Cerebellum (tissue), 4 donors: ENCODE measurements at places on chromosomes 7 and 10. TPM values are rescaled to one million over a fixed set of nuclear protein-coding genes. Genes with fewer than 3 reads are reported as not detected.
A peak's percentile ranks its signal among the peaks of the same experiment; 100 is the strongest.

Gene CDK14
- total RNA-seq, result 85.8 TPM

Gene SPDYE2
- not detected for total RNA-seq

Gene ERLIN1
- total RNA-seq, result 17.8 TPM

Gene TEX36
- not detected for total RNA-seq

Gene ZPBP
- total RNA-seq, result not detected

Gene OPN4
- not detected for total RNA-seq

Gene BTBD16
- not detected for total RNA-seq

Gene IL2RA
- total RNA-seq, result not detected

Gene USP6NL
- total RNA-seq, result 26.0 TPM

Gene FBXW4
- total RNA-seq, result 40.1 TPM

Gene BAIAP2L1
- total RNA-seq, result 1.3 TPM

Gene AOAH
- total RNA-seq, result 3.4 TPM

- DNase-seq, result no peak
Observed at GRCh38 chr10:77836299-77836820, 90.2 kb downstream of the DLG5 start.

GRCh38 chr10:59372543-59372942, 10.2 kb upstream of the FAM13C start:
- DNase-seq, result no peak

- no peak for DNase-seq
Observed at GRCh38 chr7:135205850-135206249, 5.5 kb downstream of the WDR91 start.

GRCh38 chr10:127310430-127310829, 114.0 kb upstream of the INSYN2A start:
- DNase-seq, result no peak

- no peak for DNase-seq
Observed at GRCh38 chr7:112649560-112649959, 140.6 kb downstream of the TMEM168 start.

- peak; percentile 19 for DNase-seq
Observed at GRCh38 chr10:29386342-29386999, 97.6 kb downstream of the LYZL1 start.

DNA sequence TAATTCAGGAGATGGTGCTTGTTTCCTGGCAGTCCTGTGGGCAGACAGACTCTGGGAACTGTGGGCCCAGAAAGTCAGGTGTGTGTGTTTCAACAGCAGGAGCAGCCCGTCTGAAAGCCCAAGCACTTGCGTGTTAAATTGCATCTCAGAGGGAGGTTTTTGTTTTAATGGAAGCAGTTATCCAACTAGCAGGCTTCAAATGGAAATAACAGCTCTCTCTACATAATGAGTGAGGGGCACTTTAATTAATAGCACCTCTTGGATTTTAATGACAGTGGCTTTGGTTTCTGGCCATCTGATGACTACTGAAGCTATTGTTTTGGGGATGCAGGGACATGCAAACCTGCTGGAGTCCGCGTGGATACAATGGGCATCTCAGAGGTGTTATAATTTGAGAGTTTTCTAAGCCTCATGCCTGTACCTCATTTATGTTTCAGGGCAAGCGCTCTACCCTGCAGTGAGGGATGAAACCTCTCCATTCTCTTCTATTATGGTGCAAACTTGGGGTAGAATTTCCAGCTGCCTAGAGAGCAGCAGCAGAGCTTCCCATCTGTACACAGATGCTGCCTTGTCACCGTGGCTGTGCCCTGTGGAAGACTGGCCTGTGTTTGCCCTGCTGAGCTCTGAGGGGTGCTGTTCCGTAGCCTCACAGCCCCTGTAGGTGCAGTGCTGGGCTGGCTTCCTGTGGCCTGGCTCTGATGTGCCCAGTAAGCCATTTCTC, 206.6 kb upstream of the GPR26 start:
- DNase-seq, result no peak

DNA sequence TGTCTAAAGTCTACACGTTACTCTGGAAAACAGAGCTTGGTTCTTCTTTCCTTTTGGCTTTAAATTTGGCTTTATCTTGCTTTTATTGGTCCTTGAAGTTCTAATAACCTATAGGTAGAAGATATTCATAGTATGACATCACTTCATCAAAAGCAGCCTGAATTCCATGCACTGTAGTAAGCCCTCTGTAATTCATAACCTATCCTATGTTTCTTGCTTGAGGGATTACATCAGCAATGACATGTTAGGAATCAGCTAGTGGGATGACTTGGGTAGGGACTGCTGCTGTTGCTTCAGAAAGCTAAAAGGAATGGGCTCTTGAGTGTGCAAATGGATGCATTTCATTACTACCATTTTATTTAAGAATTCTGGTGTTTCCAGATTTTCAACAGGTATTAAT, 184.9 kb downstream of the PTEN start:
- DNase-seq, result no peak

- DNase-seq, result no peak
Observed at GRCh38 chr7:35544028-35544742, 150.8 kb downstream of the HERPUD2 start.

DNA sequence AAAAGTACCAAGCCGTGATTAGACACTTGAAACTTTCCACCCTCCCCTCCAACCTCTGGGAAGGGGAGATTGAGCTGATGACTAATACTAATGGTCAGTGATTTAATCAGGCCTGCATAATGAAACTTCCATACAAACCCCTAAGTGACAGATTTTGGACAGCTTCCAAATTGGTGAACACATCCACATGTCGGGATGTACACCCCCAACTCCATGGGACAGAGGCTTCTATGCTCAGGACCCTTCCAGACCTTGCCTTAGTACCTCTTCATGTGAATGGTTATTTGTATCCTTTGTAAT, 4.8 kb downstream of the NUB1 start:
- no peak for DNase-seq

- no peak for DNase-seq
Observed at GRCh38 chr10:86055928-86056327, 310.7 kb downstream of the GRID1 start.

DNA sequence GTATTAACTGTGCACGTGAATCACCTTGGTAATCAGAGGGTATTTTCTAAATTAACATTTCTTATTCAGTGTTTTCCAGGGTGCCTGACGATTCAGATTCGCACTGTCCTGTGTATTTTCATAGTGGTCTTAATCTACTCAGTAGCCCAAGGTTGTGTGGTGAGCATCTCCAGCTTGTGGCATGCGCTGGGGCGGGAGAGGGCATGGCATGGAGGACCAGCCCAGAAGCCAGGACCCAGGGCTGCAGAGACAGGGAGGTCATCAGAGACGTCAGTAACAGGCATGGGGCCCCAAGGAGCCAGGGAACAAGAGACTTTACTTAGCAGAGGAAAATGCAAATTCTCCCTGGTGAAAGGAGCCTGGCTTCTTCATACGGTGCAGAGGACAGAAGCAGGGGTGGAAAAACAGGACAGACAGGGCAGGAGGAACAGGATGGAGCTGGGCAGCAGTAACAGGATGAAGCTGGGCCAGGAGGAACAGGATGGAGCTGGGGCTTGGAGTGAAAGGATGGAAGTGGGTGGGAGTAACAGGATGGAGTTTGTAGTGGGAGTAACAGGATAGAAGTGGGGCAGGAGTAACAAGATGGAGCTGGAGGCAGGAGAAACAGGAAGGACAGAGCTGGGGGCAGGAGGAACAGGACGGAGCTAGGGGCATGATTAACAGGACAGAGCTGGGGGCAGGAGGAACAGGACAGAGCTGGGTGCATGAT, 110.9 kb downstream of the ADCY1 start:
- DNase-seq, result no peak

GRCh38 chr7:139451638-139452037, 31.8 kb downstream of the KLRG2 start:
- DNase-seq, result no peak

DNA sequence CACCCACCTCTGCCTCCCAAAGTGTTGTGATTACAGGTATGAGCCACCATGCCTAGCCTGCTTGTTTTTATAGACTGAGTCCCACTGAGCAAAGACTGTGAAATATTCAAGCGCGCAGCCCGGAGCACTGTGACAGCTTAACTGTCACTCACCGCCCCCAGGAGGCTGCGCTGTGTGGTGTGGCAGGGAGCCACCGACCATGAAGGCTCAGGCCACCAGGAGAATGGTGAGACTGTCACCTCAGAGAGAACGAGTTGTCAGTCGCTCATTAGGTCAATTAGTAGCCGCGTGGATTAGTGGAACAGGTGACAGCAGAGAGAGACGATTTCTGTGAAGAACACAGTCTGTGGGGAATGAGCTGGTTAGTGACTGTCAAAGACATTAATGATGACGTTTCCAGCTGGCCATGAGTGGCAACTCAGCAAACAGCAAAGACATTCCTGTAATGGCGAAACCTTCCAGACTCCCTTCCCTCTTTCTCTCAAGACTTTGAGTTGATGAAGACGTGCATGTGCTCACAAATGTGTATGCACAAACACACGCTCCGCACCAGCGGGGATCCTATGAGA, 64.5 kb downstream of the CYCS start:
- no peak for DNase-seq

DNA sequence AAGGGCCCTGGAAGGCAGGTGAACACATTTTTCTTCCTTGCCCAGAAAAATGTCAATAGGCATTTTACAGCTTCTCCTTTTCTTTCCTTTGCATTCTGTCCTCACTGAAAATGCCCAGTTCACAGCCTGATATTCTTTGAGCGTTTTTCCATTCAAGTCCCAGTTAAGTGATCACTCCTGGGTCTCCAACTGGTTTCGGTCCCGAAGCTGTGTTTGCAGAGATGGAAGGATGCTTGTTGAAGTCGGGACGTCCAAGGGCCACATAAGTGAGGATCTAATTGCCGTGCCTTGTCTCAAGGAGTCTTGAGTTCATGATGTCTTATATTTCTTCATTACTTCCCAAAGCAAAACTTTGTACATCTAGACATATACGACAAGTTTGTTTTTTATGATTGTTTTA, 208.7 kb upstream of the PRKCQ start:
- no peak for DNase-seq

DNA sequence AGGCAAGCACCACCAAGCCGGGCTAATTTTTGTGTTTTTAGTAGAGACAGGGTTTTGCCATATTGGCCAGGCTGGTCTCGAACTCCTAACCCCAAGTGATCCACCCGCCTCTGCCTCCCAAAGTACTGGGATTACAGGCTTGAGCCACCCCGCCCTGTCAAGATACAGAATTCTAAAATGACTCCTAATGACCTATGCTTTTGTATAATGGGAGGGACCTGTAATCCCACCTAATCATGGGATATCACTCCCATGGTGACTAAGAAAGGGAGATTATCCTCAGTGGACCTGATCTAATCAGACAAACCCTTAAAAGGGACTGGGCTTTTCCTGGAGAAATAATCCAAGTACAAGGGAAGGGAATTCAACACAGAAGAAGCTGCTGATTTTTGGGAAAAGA, 28.8 kb downstream of the SAMD8 start:
- DNase-seq, result no peak

DNA sequence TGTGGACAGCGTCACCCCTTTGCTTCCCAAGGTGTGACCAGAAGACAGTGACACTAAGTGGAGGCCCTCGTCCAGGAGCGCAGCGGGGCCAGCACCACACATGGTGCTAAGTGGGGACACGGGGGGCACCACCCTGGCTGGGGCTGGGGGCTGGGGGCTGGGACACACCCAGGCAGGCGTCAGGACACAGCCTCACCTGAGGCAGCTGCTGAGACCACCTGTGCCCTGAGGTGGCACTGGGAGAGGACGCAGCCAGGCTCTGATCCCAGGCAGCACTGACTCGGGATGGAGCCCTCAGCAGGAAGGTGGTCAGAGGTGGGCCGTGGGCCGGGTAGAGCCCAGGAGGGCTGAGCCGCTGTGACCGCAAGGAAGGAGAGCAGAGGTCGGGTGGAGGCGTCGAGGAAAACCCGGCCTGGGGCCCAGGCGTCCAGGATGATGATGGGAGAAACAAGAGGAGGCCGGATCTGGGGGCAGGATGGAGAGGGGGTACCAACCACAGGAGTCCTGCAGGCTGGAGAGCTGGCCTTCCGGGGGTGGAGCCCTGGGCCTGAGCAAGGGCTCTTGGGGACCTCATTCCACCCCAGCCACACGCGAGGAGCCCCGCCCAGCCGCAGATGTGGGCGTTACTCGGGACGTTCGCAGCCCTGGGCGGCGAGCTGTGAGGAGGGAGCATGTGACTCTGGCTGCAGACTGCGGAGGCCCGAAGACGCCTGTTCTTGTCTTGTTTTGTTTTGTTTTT, 22.5 kb downstream of the LRRC27 start:
- no peak for DNase-seq

DNA sequence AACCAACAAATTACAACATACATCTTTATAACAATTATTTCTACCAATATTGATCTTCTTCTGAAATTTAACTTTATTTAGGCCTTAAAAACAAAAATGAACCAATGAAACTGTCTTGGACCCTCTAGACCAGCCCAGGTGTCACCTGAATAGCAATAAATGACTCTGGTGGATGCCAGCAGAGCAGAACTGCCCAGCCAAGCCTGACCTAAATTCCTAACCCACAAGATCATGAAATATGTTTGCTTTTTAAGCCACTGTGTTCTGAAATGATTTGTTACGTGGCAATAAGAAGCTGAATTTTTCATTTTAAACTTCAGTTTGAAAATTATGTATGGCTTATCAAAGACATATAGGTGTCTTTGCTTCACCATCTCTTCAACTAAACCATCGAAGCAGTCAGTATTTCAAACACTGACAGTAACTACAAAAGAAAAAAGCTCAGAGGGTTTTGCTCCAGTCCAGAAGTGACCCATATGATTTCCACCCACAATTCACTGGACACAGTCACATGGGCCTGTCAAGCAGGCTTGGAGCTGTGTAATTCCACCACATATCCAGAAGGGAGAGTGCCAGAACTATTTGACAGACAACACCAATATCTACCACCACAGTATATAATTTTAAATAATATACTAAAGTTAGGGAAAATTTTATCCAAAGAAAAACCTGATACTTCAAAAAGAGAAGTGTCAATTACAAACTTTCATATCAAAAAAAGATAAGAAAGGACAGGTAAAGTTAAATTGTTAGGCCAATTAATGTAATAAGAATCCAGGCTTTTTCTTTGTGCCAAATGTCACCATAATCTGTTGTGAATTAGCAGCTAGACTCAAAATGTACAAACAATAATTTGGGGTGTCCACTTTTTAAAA, 94.5 kb downstream of the KMT2C start:
- peak; percentile 15 for DNase-seq

DNA sequence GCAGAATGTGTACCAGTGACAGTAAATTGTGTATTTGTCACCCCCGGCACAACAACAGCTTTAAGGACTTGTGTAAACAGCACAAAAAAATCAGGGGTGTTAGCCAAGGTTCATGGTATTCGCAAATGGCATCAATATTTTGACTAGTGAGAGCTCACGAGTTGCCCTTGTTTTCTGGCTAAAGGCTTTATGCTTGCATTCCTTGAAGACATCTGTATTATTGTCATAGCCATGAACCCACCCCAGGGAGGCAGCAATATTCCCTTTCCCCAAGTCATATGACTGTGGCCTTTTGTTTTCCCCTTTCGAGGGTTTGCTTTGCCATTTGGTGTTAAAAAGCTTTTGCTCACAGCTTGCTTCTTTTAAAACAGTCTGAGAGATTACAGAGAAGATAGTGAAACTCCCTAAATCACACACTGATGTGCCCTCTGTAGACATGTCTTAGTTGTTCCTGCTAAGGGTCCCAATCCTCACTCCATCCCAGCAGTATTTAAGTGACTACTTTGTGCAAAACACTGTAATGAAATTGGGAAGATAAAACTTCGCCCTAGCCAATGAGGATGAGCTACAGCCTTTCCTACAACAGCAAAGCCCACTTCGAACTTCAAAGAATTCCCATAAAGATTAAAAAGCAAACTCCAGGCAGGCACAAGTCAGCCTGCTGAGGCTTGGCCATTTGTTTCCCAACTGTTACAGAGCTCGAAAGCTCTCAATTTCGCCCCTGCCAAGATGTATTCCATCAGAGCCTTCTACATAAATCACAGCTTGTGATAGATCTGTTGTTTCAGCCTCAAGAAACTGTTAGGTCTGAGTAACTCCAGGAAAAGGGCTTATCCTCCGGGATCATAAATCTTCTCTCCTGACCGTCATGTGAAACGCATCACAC, 172.3 kb downstream of the ADAM12 start:
- no peak for DNase-seq
